ENCODE measurements at places on chromosomes 7 and 10. TPM values are rescaled to one million over a fixed set of nuclear protein-coding genes. Genes with fewer than 3 reads are reported as not detected.

GRCh38 chr7:42476255-42476654 lies 239.2 kb upstream of the GLI3 start:
- H3K27me3 ChIP-seq: no peaks in the 10 kb centered on the region
- H3K27ac ChIP-seq: no peak overlapping the region
- DNase-seq: no peak

DNA sequence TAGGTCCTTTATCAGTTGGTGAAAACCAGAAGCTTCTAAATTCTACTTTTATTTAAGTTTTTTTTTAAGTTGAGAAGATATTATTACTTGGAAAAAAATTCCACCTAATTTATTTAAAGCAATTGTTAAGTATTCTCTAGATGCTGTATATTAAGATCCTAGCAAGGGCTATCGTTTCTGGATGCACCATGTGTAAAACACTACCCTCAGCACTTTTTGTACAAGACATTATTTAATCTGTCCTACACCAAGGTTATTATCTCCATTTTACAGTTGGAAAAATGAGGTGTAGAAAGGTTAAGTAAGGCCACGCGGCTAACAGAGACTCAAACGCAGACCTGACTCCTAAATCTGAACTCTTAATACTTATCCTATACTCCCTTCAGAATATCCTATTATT lies 19.8 kb downstream of the RAB11FIP2 start:
- H3K36me3 ChIP-seq: no peaks in the 10 kb centered on the region
- no peaks in the 10 kb centered on the region for H3K4me1 ChIP-seq

GRCh38 chr10:122786269-122786668 lies 59.4 kb downstream of the CUZD1 start:
- no peaks in the 10 kb centered on the region for H3K4me1 ChIP-seq
- no peaks in the 10 kb centered on the region for H3K36me3 ChIP-seq
- no peak overlapping the region for H3K27ac ChIP-seq
- DNase-seq: no peak

- H3K27ac ChIP-seq: no peak overlapping the region
- H3K4me1 ChIP-seq: no peaks in the 10 kb centered on the region
Measured at GRCh38 chr7:36396150-36396549, 6.5 kb downstream of the ANLN start.

GRCh38 chr7:68813551-68814080 lies 784.7 kb upstream of the AUTS2 start:
- no peaks in the 10 kb centered on the region for H3K4me1 ChIP-seq
- no peak overlapping the region for H3K27ac ChIP-seq
- no peak overlapping the region for H3K4me3 ChIP-seq
- no peaks in the 10 kb centered on the region for H3K36me3 ChIP-seq

DNA sequence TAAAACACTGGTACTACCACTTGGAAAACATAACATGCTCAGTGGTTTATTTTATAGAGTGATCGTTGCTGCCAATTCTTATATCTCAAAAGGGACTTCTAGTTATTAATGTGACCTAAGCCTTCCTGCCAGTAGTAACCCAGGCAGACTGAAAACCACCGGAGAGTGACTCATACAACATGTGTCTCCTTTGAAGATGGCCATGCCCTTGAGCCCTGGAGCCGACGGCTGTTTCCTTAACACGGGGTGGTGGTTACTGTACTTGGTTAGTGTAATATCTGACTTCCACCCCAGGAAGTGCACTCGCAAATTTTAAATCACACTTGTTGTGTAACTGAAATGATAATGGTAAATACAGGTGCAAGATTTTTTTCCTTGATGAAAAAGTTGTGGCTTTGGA lies 30.5 kb downstream of the JAKMIP3 start:
- no peaks in the 10 kb centered on the region for H3K27me3 ChIP-seq
- H3K27ac ChIP-seq: no peak overlapping the region
- H3K4me1 ChIP-seq: no peaks in the 10 kb centered on the region
- DNase-seq: no peak

- H3K27ac ChIP-seq: no peak overlapping the region
- no peaks in the 10 kb centered on the region for H3K36me3 ChIP-seq
- no peaks in the 10 kb centered on the region for H3K27me3 ChIP-seq
- no peak for DNase-seq
Measured at GRCh38 chr10:62636825-62637248, 167.7 kb upstream of the ADO start.

DNA sequence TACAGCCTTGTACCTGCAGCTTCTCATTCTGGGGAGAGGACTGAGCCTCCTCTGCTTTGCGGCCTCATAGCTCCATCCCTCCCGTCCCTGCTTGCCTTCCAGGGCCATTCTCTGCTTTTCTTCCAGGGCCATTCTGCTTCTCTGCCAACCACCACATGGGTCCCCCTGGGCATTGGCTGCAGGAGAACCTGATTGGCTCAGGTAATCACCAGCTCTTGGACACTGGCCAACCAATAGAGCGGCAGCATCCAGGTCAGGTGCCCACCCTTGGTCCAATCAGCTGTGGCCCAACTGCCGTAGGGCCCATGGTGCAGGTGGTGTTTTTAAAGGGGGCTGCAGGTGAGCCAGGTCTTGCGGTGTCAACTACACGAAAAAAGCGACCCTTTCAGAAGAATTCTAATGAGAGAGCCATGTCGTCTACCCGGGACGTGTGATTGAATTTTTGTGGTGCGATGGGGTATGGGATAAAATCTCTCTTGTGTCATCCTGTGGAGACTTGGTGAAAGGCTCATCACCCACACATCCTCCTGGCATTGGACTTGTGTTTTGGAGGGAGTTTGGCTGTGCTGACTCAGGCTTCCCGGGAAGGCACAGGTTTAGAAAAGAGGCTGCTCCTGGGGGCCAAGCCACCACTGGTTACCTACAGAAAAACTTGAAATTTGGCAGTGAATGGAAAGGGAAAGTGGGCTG lies 46.0 kb upstream of the PODXL start:
- no peaks in the 10 kb centered on the region for H3K27me3 ChIP-seq
- no peak overlapping the region for H3K27ac ChIP-seq
- H3K36me3 ChIP-seq: no peaks in the 10 kb centered on the region
- H3K4me1 ChIP-seq: peaks cover 12% of the 10 kb centered on the region

DNA sequence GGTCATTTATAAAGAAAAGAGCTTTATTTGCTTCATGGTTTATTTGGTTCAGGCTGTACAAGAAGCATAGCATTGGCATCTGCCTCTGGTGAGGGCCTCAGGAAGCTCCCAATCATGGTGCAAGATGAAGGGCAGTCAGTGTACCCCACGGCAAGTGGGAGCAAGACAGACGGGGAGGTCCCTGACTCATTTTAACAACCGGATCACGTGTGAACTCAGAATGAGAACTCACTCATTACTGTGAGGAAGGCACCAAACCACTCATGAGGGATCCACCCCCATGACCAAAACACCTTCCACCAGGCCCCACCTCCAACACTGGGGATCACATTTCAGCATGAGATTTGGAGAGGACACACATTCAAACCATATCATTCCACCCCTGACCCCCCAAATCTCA lies 15.7 kb upstream of the CRYGN start:
- peaks cover 18% of the 10 kb centered on the region for H3K4me1 ChIP-seq
- H3K36me3 ChIP-seq: no peaks in the 10 kb centered on the region
- no peaks in the 10 kb centered on the region for H3K27me3 ChIP-seq
- H3K27ac ChIP-seq: no peak overlapping the region

The KLF14 gene
- total RNA-seq: not detected

The GJD4 gene
- total RNA-seq: not detected

Measured in thyroid gland (tissue), 4 donors.